ENCODE measurements at places on chromosomes 3 and 15.

- no peak for DNase-seq
Measured at GRCh38 chr15:92638291-92638708, 17.3 kb downstream of the FAM174B start.

DNA sequence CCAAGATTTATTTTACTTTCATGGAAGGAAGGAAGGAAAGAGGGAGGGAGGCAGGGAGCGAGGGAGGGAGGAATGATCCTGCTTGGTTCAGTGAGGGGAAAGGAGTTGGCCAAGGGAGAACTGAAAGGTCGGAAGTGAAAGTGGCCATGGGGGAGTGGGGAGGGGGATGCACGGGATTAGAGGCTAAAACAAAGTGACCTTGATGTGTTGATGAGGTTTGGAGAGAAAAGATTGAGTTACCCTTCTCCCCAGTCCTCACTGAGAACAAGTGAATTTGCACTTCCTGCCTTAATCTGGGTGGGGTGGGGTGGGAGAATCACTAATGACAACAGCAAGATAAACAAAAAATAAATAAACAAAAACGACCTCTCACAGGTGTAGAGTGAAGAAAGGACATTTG is 212.0 kb upstream of the TLE3 start:
- DNase-seq, result peak; percentile 49

DNA sequence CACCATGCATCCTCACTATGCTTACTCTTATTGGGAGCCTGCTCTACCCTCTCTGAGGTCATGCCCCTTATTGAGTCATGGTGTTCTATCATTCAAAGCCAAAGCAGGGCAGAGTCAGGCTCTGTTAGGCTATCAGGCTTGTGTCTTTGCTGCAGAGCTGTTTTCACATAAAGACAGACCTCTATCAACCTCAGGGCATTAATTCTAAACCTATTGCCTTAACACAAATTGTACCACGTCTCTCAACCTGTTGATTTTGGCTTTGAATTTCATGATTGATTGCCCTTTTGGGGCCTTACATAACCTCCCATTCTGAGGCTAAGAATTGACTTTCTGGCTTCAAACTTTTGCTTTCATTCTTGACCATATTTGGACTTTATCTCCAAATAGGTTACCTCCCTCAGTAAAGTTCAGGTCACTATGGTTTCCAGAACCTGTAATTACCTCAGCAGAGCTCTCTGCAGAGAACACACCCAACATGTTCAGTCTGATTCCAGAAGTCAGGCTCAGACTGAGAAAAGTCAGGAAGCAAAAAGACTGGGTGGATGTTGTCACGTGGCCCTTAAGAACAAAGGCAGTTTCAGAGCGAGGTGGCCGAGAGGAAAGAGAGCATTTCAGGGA is 221.4 kb upstream of the NANOGP8 start:
- DNase-seq, result peak; percentile 9

DNA sequence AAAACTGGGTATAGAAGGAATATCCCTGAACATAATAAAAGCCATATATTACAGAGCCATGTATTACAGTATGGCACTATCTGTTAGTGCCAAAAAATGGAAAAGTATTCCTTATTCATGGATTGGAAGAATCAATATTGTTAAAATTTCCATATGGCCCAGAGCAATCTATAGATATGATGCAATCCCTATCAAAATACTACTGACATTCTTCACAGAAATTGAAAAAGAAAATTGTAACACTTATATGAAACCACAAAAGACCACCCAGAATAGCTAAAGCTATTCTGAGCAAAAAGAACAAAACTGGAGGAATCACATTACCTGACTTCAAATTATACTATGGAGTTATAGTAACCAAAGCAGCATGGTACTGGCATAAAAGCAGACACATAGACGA is 218.8 kb downstream of the PLCL2 start:
- DNase-seq, result no peak

- no peak for DNase-seq
Measured at GRCh38 chr15:101411085-101411484, 78.4 kb downstream of the PCSK6 start.

GRCh38 chr3:134822090-134822489 is 27.0 kb downstream of the EPHB1 start:
- no peak for DNase-seq

DNA sequence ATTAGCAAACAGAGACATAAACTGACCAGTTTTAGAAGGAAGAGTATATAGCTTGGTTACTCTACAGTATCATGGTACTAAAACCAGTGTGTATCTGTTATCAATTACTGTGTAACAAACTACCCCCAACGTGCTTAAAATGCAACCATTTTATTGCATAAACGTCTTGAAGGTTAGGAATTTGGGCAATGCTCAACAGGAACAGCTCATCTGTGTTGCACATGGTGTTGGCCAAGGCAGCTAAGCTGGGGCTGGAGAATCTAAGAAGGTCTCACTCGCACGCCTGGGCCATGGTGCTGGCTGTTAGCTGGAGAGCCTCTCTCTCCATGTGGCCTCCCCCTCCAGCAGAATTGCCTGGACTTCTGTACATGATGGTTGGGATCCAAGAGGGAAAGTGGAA is 81.2 kb upstream of the THBS1 start:
- no peak for DNase-seq

DNA sequence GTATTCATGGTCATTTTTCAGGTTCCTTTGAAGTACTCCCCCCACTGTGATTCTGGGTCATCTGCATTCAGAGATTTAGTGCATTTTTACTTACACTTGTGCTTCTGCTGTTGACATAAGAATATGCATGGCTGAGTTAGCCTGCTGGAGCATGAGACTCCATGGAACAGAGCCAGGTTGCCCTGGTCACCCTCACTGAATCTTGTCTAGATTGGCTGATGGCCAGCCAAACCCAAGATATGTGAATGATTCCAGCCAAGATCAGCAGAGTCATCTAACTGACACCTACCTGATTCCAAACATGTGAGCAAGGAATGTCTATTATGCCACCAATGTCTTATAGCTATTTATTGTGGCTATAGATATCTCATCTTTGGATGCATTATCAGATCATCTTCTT is 25.1 kb downstream of the DTWD1 start:
- DNase-seq, result no peak

DNA sequence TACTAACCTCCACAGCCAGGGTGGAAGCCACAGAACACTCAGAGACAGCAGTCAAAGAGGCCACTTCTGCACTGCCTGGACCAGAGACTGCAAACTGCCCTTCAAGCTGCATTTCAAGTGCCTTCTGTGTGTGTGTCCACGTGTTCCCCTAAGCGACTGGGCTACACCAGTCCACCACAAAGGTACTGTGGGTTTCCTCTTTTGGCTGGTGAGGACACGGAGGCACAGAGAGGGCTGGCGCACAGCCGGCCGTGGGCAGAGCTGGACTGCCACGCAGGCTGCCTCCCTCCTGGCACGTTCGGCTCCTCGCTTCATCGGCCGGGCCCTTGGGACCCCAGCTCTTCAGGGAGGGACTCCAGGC is 60.9 kb downstream of the MGLL start:
- DNase-seq, result no peak

DNA sequence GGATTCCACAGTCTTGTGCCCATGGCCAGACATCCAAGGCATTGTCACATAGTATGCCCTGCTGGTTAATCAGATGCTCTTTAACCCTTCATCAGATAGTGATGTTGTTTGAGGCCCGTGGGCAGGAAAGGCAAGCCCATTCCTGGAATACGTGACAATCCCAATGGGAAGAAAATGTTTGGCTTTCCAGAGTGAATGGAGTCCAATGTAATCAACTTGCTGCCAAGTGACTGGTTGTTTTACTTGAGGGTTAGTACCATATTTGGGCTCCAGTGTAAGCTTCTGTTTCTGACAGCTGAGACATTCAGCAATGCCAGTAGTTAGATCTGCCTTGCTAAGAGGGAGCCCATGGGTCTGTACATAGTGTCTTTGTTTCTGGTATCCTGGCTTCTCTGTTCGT is 31.3 kb downstream of the RPL39L start:
- DNase-seq, result no peak

- DNase-seq, result no peak
Measured at GRCh38 chr15:81229586-81229985, 32.9 kb downstream of the IL16 start.

DNA sequence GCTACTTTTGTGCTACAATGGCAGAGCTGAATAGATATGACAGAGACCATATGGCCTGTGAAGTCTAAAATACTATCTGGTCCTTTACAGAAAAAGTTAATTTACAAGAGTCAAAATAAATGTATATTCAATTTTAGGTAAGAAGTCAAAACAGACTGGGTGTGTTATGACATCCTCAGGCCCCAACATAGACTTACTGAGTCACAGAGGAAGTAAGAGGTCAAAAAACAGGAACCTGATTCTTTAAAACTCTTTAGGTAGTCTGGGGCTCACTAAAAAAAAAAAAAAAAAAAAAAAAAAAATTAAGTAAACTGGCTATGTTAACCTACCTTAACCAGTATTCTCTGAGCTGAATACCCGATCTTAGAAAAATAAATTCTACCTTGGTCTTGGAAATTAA is 13.1 kb downstream of the DNAAF4 start:
- DNase-seq, result no peak

DNA sequence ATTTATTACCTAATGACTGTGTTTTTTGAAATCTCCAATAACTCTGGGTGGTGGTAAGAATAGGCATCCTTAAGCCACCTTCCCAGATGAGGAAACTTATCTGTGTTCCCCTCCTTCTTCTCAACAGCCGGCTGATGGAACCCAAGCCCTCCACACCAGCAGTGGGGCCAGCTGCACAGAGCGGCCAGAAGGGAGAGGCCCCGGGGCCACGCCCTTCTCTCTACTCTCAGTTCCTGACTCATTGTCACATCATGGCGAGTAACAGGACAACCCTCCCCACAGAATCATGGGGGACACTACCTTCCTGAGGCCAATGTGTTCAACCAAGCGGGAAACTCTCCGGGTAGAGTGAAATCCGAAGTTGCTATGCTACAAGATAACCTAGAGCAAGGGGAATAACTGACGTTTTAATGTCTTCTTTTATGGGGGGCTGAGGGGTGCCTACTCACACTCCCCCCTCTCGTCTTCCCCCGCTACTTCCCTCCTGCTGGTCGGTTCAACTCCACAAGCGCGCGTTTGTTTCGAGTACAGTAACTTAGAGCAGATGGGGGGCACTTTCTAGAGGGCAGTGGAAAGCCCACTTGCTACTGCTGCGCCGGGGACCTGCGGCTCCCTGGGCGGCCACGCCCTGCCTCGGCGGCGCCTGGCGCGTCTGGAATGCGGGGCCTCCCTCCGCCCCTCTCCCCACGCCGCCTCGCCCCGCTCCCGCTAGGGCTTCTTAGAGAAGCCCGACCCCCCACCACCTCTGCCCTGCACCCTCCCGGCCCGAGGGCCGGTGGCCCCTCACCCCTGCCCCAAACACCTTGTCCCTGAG is 621 bp downstream of the ANXA2 start:
- DNase-seq, result peak; percentile 68

DNA sequence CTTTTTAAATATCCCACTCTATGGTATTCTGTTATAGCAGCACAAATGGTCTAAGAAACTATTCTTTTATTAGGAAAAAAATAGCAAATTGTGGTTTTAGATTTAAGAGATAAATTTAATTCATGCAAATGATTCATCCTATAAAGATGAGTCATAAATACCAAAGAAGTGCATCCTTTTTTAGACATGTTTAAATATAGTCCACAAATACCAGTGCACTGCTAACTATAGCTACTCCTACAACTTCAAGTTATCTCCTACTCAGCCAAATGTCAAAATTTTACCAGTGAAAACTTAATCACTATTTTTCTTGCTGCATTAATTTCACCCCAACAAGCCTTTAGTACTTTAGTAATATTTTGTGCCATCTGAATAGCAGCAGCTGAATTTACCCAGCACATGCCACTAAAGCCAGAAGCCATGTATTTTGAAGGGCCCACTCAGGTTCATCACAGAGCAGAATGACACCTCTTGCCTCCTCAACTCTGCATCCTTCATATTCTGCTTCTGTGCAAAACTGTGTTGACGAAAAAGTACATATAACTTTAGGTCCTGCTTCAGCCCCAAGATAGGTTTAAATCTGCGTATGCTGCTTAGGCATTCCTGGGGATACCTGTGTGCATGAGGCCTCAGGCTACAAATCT is 24.9 kb downstream of the CX3CR1 start:
- DNase-seq, result no peak

DNA sequence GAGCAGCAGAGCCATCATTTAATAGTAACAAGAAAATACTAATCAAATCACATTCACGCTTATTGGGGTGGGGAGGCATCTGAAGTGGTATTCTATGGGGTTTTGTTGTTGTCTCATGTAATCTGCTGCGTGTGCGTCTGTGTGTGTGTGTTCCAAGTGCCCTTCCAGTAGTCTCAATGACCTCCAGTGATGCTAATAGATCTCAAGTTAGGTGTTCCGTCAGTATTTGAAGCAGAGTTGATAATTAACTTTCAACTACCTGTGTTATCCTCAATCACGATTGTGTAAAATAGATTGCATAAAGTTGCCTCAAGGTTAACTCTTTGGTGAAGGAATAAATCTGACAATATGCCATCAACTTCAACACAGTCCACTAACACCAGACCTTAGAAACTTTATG is 375.0 kb downstream of the MECOM start:
- DNase-seq, result no peak

- peak; percentile 20 for DNase-seq
Measured at GRCh38 chr15:45023659-45024225, 747 bp downstream of the SORD start.

DNA sequence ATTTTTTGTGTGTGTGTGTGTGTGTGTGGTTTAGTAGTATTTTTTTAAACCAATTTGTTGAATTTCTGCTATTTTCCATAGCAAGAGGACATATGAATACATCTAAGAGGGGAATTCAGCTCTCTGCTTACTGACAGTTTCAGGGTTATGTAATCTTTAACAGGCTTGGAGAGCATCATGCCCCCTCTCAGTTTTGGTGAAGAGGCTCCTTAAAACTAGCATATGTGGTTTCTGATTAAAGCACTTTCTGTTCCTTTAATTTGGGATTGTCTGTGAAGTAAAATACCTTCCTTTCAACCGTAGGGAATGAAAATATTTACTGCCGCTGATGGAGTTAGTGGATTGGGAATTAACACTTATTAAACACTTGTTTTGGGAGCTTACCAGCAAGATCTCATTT is 19.4 kb upstream of the NFKBIZ start:
- DNase-seq, result no peak

DNA sequence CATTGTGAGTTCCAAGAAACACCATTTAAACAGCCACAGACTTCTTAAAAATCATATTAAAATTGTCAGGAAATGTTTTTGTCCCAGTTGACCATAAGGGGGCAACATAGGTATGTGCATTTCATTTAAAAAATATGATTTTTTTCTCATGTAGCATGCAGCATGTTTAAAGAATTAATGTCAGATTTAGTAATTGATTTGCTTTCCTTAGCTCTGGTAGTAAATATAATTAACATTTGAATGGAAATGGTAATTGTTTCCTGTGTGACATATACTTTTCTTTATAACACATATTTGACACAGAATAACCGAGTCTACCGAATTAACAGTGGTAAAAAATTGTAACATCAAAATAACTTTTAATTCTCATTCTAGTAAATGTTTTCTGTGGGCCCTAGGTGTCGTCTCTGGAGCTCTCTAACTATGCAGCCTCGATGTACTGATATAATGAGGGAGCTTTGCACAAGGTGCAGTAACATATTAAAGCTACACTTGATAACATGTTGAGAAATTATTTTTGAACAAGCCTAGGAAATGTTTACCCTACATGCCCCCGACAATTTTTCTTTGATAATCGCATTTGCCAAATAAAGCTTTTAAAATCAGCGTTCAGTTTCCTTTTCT is 34.9 kb downstream of the NXPE3 start:
- no peak for DNase-seq

GRCh38 chr15:35980719-35981118 is 434.8 kb upstream of the DPH6 start:
- DNase-seq, result no peak
